ENCODE measurements at places on chromosomes 13 and 19.

DNA sequence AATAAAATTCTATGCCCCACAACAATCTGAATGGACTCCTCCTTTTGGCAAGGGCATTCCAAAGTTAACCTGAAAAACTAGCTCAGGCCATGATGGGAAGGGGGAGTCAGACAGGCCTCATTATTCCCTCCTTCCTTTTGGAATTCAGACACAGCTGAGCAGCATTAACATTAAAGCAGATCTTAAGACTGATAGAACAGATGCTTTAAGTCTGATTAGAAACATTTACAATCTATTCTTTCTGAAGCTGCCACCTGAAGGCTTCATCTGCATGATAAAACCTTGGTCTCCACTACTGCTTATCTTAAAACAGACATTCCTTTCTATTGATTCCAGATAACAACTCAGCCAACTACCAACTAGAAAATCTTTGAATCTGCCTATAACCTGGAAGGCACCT lies 98.9 kb downstream of the UGGT2 start:
- DNase-seq: no peak

GRCh38 chr19:45976178-45976577 lies 2.5 kb upstream of the NOVA2 start:
- no peak for DNase-seq

DNA sequence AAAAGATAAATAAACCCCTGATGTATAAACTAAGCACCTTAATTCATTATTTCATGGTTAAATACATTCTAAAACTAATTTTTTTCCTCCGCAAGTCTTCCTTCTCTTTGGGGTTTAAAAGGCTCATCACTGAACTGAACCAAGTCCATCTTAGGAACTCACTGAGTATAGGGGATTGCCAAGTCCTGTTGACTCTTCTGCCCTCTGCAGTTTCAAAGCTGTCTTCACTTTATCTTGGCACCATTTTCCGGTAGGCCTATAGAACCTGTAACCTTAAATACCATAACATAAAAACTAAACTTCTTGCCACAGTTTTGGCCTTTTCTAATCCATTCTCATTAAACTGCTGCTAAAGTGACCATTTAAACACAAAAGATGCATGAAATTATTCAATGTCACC lies 66.5 kb upstream of the USPL1 start:
- peak; percentile 6 for DNase-seq

- no peak for DNase-seq
These were observed 682 bp downstream of the PIK3R2 start for GRCh38 chr19:18153556-18154134.

- DNase-seq: no peak
These were observed 495.7 kb downstream of the SLITRK1 start for GRCh38 chr13:83386609-83387008.

GRCh38 chr13:98524793-98525192 lies 52.1 kb downstream of the STK24 start:
- DNase-seq: no peak
